ENCODE measurements at places on chromosomes 7 and 10.

DNA sequence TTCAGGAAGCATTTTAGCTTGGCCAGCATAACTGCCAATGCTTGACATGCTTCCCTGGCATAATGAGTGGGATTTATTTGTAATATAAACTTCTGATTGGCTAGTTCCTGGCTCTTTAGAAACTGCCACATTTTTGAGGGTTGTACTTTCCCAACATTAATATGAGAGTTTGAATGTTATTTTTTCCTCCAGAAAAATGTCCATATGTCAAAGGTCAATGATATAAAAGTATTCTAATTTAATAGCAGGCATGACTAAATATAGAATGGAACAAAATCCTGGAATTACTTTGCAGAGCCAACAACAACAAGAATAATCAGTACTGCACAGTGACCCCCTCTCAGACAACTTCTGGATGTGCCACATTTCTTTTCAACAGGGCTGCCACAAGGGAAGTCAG is 352.6 kb downstream of the PRPF18 start:
- DNase-seq = no peak

DNA sequence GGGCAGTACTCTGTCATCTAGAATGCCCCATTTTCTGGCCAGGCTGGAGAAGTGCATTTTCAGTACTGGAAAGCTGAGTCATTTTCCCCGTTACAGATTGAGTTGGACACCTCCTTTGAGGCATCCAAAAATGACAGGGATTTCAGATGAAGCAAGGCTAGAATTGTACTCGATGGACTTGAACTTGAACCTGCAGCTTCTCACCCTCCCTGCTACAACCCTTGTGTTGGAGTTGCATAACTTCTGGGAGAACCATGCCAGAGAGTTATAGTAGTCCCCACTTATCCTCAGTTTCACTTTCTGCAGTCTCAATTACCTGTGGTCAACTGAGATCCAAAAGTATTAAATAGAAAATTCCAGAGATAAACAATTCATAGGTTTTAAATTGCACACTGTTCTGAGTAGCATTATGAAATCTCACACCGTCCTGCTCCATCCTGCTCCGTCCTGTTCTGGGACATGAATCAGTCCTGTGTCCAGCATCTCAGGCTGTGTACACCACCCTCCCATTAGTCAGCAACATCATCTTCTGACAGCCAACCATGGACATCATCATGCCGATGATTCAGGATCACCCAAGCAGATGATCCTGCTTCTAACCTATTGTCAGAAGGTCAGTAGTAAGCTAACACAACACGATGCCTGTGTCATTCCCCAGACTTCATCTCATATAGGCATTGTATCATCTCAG is 363.7 kb downstream of the DPP6 start:
- no peak for DNase-seq

GRCh38 chr7:26052706-26053105 is 99.3 kb upstream of the NFE2L3 start:
- peak; percentile 97 for DNase-seq

DNA sequence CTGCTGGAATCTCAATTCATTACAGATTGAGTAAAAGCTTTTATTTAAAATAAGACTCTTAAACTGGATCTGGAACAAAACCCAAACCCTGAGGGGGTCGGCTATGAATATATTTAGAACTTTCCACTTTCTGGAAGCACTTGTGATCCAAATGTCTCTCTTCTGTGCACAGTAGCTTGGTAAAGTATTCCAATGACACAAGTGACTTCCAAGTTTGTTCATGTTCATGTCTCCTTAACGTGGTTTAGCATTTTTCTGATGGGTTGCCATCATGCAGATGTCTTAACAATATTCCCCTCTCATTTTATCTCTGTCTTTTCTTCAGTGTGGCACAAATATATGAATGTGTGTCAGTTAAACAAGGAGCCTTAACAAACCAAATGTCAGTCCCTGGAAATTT is 191.9 kb upstream of the SORCS1 start:
- no peak for DNase-seq

GRCh38 chr10:117731121-117731791 is 188.7 kb downstream of the EMX2 start:
- DNase-seq = no peak

GRCh38 chr7:150974468-150975391 is 3.4 kb downstream of the KCNH2 start:
- DNase-seq = no peak

- no peak for DNase-seq
These were observed 168.5 kb downstream of the CFTR start for GRCh38 chr7:117648203-117648866.

DNA sequence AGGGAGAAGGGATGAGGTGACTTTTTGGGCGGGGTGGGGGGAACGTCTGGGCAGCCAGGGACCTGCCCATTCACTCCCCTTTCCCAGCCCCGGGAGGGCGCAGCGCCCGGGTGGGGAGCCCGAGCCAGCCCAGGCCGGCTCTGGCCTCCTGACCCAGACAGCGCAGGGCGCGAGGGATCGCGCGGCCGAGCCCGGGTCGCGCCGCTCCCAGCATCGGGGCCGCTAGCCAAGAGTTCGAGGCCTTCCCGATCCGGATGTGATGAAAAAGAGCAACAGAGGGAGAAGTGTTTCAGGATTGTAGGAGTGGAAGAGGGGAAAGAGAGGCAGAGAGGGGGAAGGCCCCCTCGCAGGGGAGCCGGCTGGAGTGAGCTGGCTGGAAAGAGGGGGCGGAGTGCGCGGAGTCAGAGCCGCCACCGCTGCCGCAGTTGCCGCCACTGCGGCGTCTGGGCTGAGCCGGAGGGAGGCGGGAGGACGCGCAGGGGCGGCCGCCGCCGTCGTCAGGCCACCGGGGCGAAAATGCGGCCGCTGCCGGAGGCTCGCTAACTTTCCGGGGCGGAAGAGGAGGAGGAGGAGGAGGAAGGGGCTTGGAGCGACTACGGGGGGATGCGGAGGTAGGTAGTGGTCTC is at the start of gene MDFIC:
Gene MDFIC, plus strand, starts transcription at position 69 of the 626 bp plus-strand sequence. CDS start 940 bp downstream, outside the sequence.
- DNase-seq = no peak

DNA sequence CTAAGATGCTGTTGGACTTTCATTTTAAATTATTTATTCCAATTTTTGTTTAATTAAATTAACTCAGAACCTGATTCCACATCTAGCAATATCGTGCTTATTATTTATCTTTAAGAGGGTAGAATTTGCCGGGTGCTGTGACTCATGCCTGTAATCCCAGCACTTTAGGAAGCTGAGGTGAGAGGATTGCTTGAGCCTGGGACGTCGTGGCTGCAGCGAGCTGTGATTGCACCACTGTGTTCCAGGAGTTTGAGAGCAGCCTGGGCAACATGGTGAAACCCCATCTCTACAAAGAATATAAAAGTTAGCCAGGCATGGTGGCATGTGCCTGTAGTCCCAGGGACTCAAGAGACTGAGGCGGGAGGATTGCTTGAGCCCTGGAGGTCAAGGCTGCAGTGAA is 47.8 kb downstream of the ZFAND4 start:
- no peak for DNase-seq

DNA sequence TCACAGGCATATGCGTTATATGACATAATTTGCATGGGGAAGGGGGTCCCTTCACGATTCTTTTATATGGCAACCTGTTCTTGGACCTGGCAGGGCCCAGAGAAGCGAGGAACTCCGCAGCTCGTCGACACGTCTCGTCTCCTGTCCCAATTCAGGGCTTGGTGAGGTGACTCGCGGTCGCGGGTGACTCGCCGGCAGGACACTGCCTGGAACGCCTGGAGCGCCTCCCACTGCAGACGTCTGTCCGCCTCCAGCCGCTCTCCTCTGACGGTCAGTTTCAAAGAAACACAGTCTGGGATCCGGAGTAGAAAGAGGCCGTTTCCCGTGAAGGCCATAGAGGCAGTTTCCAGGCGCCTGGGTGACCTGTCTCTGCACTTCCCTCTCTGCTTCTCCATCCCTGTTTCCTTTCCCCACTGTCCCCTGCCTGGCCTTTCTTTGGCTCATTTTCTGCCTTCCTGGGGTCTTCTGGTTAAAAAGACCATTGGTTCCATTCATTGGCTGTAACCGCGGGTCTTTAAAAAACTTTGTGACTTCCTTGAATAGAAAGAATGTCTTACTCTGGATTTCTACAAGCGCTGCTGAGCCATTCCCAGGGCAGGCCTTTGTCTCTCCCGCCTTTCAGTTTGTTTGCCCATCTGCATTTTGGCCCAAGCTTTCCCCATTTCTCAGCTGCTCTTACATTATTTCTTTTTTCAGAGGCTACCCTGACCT is 1.2 kb downstream of the UPP1 start:
- DNase-seq = peak; percentile 21

- DNase-seq = peak; percentile 19
These were observed 1105.7 kb downstream of the REEP3 start for GRCh38 chr10:64626924-64627323.

DNA sequence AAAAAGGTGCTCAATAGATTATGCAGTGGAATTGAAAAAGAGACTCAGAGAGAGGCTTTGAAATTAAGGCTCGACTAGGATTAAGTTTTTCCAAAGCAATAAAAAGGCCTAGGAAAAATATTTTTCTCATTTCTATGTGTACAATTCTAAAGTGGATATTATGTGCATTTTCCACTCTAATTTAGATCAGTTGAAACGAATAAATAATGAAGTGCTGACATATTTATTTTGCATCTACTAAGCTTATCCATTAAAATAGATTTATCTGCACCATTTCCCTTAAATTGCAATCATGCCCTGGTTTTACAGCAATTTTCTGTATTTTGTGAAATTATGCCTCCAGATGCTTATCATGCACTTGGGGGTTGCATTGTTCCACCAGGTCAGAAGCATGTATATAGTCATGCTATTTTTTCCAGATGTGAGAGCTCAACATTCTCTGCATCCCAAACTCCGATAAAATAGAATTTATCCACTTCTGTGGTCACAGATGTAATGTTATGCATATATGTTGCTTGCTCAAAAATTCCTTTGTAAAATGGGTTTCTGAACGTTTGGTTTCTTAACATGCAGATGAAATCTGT is 18.3 kb downstream of the FIGNL1 start:
- DNase-seq = no peak

DNA sequence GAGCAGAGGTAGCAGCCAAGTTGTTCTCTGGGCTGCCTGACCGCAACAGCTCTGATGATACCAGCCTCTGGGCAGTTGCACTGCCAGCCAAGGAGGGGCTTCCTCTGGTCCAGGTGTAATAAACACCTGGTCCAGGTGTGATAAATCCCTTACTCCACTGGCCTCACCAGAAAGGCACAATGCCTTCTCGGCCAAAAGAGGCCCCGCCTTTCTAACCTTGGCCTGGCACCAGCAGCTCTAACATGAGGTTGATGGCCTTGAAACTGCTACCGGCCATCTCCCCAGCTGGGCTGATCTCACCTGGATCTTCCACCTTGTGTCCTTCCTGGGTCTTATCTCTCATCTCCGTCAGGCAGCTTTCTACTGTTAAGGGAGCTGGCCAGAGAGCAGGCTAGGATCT is 45.5 kb upstream of the PDZD8 start:
- no peak for DNase-seq

DNA sequence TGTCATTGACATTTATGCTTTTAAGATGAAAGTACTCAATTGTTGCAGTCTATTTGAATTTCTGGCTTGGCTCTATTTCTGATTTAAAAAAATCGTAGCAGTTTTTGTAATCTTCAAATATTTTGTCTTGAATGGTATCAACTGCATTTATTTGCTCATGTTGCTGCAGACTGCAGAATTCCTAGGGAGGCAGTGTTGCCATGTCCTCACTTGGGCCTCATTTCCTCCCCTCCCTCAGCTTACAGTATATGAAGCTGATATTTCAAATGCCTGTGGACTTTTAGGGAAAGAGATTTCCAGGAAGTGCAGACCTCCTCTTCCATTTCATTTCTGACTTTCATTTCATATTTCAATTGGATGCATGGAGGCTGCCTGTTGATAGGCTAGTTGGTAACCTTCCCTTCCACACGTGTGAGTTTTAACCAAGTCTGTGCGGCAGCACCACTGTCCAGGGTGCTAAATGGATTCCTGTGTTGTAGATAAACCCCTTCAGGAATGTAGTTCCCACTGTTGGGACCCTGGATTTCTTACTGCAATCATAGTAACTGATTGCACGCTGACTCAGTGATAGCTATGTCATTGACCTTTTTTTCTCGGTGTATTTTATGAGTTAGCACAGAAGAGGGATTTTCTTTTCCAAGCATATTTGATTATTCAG is 17.5 kb downstream of the VPS50 start:
- DNase-seq = peak; percentile 26

DNA sequence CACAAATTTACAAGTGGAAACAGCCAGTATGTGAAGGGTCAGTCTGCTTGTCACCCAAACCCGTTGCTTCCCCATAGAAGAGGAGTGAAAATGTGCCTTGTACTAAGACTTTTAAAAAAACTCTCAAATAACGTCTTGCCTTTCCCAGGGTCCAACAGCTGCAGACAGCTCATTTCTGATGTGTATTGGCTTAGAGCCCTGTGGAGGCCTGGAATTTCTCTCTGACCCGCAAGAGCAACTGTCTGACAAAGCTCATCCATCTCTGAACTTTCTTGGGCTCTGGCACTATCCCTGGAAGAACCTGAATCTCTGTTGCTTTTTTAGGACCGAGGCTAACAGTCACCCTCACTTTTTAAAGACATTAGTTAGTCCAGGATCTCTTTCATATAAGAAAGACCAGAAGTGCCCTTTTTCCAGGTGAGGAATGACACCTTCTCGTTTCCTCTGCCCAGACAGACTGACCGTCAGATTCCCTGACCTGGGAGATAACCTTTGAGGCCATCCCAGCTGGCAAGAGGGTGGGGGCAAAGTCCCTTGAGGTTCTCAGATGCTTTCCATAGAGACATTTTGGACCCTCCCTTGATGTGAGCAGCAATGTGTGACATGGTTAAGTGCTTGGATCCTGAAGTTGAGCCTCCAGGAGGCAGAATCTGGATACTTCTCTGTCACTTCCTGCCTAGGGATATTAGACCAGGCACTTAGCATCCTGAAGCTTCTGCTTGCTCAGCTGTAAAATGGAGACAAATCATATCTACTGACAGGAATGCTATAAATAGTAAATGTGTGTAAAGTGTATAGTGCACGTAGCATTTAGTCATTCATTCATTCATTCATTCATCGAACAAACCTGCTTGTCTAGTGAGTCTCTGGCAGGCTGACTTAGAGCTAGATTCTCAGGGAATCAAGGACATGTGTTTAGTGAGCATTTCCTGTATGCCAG is 4.5 kb upstream of the NODAL start:
- no peak for DNase-seq

- no peak for DNase-seq
These were observed 234.4 kb downstream of the ANK3 start for GRCh38 chr10:60155099-60155877.

GRCh38 chr10:71213127-71213621 is 804 bp downstream of the UNC5B start:
- peak; percentile 63 for DNase-seq

DNA sequence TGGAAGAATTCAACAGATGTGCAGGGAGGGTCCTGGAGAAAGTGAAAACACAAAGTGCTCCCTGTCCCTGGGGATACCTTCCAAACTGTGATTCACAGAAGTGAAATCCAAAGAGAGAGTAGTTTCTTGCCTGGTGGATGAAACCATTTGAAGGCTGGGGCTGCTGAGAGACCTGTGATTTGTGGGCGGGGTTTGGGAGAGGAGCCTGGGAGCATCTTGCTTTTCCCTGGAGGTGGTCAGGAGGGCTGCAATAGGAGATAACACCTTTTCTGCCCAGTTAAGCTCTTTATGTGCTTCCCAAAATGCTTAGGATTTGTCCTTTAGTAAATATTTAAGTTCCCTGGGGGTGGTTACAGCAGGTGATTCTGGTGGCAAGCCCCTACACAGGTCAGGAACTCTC is 105.3 kb upstream of the TPK1 start:
- no peak for DNase-seq
